Gastroesophageal sphincter (tissue), 4 donors: ENCODE measurements at places on chromosomes 4 and X. TPM values are rescaled to one million over a fixed set of nuclear protein-coding genes. Genes with fewer than 3 reads are reported as not detected.

The MAGEA10 gene
- total RNA-seq: not detected

The ARSD gene
- total RNA-seq: 11.5 TPM

The SSX4 gene
- total RNA-seq: not detected

The ITM2A gene
- total RNA-seq: 67.9 TPM

The TRIM61 gene
- total RNA-seq: 0.19 TPM

The ADAM29 gene
- total RNA-seq: not detected

The TRO gene
- 9.7 TPM for total RNA-seq

DNA sequence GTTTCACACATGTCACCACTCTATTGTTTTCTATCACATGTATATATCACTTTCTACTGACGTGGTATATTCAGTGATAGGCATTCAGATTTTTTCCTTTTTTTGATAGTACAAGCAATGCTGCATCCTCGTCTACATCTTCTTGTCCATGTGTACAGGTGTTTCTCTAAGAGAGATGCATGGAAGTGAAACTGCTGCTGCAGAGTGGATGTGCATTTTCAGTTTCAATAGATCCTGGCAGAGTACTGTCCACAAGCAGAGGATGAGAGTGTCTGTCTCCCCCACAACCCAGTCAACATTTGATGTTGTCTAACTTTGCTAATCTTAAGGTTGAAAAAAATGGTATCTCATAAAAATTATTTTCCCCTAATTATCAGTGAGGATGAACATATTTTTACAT, 194.0 kb upstream of the CASK start:
- ATAC-seq: no peak

DNA sequence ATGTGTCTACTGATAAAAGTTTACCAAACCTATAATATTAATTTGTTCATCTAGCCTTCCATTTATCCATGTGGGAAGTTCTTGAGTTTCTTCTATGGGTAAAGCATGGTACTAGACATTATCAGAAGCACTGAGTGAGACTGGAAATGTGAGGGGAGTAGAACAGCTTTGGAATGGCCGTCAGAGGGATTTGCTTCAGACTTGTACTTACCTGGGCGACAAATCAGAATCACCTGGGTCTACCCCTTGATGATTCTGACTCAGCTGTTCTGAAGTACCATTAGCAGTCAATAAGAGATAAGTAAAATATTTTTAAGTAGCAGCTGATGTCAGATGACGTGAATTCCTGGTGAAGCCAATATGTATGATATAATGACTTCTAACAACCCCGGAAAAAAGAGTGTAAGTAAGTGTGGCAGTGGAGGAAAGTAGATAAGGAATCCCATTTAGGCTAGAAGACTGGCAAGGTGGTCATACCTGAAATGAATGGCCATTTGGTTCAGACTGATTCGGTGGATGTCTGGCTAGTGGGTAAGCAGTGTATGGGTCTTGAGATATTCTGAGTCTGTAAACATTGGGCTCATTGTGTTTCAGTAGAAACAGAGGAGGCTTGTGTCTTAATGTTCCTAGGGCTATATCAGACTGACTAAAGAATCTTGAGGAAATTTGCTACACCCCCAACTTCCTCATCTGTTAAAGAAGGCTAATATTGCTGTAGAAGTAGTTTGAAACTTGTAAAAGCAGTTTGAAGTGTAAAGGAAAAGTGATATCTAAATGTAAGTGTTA, 409.2 kb downstream of the NKX6-1 start:
- ATAC-seq: no peak

DNA sequence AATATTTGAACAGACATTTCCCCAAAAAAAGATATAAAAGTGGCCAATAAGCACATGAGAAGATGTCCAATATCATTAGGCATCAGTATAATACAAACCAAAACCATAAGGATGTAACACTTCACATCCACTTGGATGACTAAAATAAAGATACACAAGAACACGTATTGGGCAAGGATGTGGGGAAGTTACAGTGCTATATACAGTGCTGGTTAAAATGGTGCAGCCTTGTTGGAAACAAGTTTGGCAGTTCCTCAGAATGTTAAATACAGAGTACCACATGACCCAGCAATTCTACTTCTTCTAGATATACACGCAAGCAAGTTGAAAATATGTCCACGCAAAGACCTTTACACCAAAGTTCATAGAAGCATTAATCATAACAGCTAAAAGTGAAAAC, 58.9 kb downstream of the HAUS3 start:
- no peak for ATAC-seq

DNA sequence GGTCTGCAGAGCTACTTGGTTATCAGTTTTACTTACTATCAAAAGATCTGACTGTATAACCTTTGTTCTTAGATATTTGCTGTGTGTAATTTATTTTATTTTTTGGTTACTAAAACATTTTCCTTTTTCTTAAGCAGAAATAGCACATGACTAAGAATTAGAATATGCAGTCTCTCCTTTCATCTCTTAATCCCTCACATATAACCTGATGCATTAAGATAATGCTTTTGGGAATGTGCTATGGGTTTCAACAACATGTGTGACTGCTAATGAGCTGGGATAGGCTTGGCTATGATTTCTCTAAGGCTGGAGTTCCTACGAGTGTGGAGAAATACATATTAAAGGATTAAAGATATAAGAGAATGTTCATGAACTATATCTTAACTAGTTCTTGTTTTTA, 41.5 kb downstream of the SHROOM3 start:
- no peak for ATAC-seq

- peak; percentile 84 for ATAC-seq
Observed at GRCh38 chr4:118352843-118353533, at the start of gene PRSS12. TSS of gene PRSS12 (minus strand) at chr4:118353003. CDS start at chr4:118352720, 283 bp downstream.

GRCh38 chr4:52197306-52197705, 146.2 kb downstream of the SPATA18 start:
- no peak for ATAC-seq

- ATAC-seq: no peak
Observed at GRCh38 chrX:84322083-84322827, 134.3 kb upstream of the RPS6KA6 start.

DNA sequence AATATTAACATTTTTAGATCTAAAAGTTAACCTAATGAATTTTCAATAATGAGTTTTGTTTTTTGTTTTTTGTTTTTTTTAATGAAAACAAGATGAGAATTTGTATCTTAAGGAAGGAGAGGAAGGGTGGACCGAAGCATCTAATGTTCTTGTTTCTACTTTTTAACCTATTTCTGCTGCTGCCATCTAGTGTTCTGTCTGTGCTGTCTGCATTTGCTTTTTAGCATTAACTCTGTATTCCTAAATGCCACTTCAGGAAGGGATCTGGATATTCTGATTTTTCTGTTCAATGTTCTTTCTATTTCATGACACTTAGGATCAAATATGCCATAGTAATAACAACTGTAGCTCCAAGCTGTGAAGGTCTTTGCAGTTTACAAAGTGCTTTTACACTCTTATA, 161.7 kb downstream of the BRWD3 start:
- ATAC-seq: no peak

- no peak for ATAC-seq
Observed at GRCh38 chr4:102713096-102713495, 47.7 kb downstream of the MANBA start.

DNA sequence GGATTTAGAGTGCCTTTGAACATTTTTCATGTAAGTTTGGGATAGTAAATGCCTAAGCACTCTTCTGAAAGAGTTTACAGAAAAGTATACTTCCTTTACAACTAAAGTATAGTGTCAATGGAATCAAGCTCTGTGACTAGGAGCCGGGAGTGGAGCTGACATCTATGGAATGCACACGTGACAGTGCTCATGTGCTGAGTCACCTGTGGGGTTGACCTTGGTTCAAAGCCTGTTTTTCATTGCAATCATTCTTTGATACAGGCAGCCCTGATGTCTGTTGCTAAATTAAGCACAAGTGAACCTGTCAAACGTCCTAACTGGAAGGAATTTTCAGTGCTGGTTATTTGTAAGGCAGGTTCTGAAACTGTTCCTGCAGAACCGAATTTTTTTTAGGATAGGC, 82.5 kb downstream of the GPAT3 start:
- ATAC-seq: peak; percentile 88

DNA sequence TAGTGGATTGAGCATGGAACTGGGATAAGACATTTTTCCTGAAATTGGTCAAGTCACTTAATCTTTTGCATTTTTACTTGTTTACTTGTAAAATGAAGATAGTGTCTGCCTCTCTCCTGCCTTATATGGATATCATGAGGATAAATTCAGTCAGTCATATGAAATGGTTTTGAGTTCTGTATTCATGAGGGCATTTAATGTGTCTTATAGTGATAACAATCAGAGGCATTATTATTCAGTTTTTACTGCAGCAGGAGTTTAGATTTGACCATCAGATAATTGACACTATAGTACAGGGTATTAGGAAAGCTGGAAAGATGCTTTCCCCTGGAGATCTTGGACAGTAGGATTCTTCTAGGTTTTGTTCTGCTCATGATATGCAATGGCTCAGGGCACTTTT, 26.0 kb downstream of the NPNT start:
- ATAC-seq: no peak

DNA sequence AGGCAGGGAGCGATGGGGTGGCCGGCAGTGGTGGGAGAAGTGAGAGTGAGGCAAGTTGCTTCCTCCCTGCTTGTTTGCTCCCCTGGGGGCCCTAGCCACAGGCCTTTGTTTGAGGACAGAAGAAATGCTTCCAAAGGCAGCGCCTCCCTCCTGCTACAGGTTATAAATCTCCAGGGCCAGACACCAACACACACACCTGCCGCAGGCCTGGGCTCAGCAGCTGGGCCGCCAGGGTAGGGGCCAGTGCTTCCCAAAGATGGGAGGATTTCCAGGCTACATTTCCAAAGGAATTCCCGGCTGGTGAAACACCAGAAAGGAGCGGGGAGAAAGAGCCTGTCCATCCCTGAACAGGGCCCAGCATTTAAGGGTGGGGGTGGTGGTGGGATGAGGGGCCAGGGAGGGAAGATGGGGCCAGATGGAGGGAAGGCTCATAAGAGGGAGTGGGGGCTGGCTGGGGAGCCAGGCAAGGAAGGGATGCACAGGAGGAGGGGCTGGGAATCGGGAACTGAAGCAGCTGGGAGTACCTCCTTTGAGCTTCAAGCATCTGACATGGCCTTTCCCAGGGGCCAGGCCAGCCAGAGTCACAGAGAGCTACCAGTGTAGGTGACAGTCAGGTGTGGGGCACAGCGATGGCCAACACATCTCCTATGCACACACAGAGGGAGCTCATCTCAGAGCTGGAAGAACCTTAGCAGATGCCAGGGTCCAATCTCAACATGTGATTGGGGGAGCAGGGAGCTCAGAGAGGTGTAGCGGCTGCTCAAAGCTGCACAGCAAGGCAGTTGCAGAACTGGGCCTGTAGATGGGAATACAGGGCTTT, 143.9 kb downstream of the PJA1 start:
- ATAC-seq: no peak

DNA sequence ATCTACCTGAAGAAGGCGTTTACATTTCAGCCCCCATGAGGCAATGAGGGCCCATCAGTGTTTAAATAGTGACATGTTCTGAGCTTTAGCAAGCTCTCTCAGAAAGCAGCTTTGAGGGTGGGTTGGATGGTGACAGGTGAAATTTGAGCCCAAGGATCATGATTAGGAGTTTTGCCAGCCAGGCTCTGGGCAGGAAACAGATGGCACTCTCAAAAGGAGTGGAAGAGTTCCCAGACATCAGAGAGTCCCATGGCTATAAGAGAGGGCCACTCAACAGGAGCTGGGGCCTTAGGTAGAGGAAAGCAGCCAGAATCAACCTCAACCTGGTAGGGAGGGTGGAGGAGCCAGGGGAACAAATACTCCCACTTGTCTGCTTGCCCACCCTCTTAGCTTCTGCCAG, 499.8 kb downstream of the MID1IP1 start:
- no peak for ATAC-seq

GRCh38 chr4:157978680-157979361, 194.0 kb downstream of the GASK1B start:
- peak; percentile 71 for ATAC-seq

- ATAC-seq: no peak
Observed at GRCh38 chr4:7693237-7693608, 246.4 kb downstream of the AFAP1 start.

DNA sequence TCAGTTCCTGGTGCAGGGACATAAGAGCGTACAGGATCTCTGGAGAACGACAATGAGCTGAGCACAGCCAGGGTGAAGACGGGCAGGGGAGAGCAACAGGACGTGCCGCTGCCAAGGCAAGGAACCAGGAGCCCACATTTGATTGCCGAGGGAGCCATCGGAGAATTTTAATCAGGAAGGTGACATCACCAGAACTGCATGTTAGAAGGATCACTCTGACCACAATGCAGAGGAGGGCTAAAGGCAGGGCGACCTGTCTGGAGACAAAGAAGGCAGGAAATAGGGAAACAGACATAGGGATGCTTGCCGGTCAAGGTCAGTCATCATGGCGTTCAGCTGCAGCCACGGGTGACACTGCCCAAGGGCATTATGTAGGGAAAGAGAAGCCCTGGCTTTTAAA, 81.4 kb downstream of the RBM47 start:
- no peak for ATAC-seq

GRCh38 chr4:924107-925096, 7.7 kb downstream of the GAK start:
- peak; percentile 58 for ATAC-seq

DNA sequence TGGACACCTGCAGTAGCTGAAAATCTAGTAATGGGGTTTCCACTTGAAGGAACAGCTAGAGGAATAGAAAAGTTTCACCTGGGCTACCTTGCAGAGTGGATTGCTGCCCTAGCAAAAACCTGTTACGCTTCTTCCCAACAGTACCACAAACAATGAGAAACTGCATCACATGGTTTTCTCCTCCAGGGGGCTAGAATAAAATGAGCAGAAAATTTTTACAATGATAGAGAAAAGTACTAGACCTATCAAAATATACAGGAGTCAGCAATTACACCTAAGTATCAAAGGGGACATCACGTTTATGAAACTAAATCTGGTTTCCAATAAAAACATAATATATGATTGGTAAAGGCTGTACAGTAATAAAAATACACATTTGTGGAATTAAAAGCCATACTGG, 423.1 kb upstream of the PITX2 start:
- no peak for ATAC-seq

- ATAC-seq: peak; percentile 34
Observed at GRCh38 chr4:52052475-52052780, 1.3 kb downstream of the SPATA18 start.
